Stimulated activated CD4-positive, alpha-beta T cell treated with anti-CD3 and anti-CD28 coated beads, Interleukin-12 subunit alpha, Interleukin-12 subunit beta, amount 100 ng/mL, for 24 hours (primary cell): ENCODE measurements at places on chromosomes 7 and 10.

- no peak for DNase-seq
These were observed 74.3 kb downstream of the CDH23 start for GRCh38 chr10:71471006-71471405.

DNA sequence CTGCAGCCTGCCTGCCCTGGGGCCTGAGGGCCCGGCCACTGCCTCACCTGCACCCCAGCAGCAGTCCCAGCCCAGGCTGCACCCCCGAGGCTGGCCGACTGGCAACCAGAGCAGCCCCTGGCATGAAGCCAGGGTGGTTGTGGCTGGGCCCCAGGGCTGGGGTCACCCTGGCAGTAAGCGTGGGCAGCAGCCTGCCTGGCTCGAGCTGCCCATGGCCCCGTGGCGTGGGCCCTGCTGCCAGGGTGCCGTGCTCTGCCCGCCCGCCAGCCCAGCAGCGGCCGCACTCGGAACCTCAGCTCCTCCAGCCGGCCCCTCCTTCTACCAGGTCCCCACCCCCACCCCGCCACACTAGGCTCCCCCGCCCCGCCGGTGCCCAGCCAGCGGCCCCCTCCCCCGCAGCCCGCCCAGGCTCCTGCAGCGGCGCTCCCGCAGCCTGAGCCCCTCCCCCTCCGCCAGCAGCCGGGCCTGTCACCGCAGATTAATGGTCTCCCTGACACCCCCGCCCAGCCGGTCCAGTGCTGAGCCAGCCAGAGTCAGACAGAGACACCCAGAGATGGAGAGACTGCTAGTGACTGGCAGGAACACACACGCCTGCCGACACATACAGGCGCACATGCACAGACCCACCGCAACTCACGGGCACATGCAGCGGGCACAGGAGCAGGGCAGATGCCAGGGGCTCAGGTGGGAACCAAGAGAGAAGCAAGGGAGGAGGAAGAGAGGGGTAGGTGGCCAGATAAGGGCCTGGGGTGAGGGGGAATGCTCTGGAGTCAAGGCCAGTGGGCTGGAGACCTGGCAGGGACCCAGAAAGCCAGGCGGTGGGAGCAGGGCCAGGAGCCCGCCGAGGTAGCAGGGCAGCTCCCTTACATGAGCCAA, 22.4 kb downstream of the KCNH2 start:
- DNase-seq = no peak

- DNase-seq = no peak
These were observed 45.5 kb downstream of the CTBP2 start for GRCh38 chr10:125114761-125115391.

GRCh38 chr10:7260412-7260900, 150.4 kb downstream of the SFMBT2 start:
- DNase-seq = no peak

DNA sequence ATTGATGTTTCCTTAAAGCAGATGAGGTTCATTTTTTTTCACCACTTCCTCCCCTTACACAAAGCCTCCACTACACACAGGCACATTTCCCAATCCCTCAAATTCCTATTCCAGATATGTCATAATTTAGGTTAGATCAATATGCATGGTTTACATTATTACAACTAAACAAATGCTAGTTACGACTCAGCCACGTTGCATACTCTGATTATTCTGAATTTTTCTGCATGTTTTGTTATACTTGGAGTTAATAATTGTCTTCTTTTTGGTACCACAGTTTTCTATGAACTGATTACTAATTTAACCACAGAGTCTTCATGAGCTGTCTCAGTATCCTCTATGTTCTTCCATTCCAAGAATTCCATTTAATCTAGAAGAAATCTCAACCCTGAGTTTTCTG, 4.4 kb upstream of the BICC1 start:
- no peak for DNase-seq

- DNase-seq = no peak
These were observed 221.0 kb upstream of the KLF6 start for GRCh38 chr10:4006051-4006450.

- DNase-seq = no peak
These were observed 138.2 kb downstream of the C10orf105 start for GRCh38 chr10:71581376-71581775.

GRCh38 chr7:11376529-11376928, 402.9 kb downstream of the PHF14 start:
- no peak for DNase-seq

DNA sequence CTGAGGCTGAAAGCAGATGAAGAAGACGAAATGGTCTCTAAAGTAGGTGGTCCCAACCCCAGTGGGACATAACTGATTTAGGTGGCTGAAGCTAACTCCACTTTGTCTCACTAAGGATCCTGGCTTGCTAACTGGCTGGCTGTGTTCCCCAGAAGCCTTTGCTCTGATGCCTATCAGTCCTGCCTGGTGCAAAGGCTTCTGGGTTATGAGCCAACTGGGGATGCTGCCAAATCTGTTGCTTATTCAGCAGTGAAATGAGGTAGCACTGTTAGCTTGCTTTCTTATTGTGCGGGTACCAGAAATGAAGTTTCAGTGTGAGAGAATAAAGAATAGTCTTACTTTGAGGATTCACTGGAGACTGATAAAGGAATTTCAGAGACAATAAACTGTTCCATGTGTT, 18.1 kb downstream of the PRKG1 start:
- no peak for DNase-seq

DNA sequence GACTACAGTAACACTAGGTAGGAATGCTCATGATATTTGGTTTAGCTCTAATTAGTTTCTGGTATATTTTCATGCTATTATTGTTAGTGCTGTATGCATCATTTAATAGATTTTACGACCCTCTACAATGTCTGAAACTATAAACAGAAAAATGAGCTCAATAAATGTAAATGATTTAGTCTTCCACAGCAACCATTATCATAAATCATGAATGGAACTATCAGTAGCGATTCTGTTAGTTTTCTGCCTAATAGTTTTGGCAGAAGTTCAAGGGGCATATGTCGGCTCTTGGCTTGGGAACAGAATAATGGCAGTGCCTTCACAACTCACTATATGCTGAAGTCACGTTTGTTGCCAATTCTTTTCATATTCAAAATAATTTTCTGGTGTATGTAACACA, 494.8 kb downstream of the PARD3 start:
- DNase-seq = no peak

DNA sequence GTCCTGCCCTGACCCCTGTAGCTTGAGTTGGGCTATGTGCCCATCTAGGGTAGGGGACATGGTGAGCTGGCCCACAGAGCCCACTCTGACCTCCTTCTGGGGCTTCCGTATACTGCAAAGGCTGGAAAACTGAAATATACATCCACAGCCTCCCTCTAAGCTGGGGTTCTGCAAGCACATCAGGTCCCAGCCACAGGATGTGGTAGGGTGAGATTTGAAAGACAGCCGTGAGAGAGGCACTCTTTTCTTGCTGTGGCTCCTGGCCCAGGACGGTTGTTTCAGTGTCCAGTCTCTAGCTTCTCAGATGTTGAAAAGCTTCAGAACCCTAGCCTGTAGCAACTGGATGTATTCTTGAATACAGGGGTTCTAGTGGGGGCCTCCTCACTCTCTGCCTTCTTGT, 60.1 kb upstream of the ADRB1 start:
- DNase-seq = no peak

DNA sequence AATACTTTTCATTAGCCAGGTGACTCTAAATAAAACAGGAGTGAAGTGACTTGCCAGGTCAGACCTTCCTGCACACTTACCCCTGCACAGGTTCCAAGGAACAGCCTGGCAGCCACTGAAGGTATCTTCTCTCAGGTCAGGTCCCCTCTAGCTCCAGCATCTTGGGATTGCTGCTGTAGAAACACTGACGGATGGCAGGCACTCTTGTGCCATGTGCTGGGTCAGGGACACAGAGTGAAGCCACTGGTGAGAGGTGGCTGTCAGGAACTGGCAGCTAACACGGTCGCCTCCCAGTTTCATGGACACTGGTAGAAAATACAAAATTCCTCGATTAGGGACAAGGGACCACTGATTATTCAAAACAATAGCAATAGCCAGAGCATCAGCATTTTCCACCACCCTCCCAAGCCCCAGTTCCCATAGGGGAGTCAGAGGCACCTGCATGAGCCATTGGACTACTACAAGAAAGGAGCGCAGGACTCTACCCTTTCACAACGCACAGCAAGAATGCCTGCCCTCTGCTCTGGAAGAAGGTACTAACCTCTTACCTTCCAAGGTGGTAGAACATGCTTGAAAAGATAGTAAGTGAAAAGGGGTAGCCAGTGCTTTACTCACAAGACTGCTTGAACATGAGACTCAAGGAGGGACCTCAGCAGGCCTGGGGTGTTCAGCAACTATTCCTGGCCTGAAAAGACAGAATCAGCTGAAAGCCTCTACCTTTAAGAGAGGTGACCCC, 5.1 kb upstream of the MYO1G start:
- no peak for DNase-seq

DNA sequence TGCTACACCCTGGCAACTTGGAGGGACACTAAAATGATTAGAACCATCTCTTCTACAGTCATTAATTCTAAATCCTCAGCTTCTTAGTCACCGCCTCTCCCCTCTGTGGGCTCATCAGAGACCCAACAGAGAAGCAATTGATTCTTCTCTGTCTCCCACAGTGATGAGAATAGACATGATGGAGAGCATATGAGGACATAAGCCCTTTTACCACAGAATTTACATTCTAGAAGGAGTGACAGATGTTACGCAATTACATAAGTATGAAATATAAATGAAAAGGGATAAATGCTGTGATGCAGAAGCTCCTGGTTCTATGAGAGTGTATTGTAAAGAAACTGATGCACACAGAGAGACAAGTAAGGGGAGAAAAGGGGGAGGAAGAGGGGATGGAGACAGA, 18.1 kb upstream of the ABCB5 start:
- DNase-seq = no peak

DNA sequence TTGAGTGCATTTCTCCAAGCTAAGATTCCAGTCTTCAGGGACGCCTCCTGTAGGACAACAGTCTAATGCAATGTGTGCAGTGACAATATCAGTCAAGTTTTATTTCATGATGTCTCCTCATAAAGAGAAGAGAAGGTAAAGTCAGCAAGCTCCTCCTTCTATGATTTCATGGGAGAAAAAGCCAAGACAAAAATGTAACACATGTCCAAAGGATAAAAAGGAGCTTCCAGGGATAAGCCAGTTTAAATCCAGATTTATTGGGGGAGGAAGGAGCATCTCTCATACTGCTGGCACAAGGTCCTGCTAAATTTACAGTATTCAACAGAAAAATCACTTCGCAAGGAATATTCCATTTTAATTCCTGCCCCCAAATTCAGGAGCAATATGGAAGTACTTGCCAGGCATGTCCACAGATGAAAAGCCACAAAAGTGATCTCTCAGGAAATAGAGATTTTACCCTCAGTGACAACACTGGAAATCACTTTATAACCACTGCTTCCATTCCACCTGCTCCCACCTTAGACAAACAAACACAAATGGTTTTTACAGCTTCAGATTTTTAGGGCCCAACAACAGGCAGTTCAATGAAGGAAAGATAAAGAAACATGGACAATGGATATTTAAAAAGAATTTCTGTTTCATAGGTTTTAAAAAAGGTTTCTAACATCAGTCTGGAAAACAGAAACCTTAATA, 677.5 kb upstream of the C7orf33 start:
- DNase-seq = no peak

- no peak for DNase-seq
These were observed 89.9 kb upstream of the BTBD16 start for GRCh38 chr10:122181041-122181732.

DNA sequence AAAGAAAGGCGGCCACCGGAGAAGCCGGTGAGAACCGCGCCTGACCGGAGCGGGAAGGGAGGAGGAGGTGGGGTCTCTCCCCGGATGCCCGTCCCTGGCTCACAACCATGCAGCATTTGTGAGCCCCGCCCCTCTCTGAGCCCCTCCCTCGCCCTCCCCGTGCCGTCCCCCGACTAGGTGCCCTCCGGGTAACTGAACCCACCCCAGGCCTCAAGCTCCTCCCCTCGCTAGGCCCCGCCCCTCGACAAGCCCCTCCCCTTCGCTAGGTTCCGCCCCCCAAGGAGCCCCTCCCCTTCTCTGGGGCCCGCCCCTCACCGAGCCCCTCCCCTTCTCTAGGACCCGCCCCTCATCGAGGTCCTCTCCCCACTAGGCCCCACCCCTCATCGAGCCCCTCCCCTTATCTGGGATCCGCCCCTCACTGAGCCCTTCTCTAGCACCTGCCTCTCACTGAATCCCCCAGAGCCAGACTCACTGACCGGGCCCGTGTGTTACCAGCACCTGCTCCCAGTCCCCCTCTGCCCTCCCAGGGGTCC, 42.2 kb upstream of the HSPB1 start:
- peak; percentile 36 for DNase-seq

GRCh38 chr10:68052463-68052862, 22.6 kb downstream of the HERC4 start:
- DNase-seq = no peak

DNA sequence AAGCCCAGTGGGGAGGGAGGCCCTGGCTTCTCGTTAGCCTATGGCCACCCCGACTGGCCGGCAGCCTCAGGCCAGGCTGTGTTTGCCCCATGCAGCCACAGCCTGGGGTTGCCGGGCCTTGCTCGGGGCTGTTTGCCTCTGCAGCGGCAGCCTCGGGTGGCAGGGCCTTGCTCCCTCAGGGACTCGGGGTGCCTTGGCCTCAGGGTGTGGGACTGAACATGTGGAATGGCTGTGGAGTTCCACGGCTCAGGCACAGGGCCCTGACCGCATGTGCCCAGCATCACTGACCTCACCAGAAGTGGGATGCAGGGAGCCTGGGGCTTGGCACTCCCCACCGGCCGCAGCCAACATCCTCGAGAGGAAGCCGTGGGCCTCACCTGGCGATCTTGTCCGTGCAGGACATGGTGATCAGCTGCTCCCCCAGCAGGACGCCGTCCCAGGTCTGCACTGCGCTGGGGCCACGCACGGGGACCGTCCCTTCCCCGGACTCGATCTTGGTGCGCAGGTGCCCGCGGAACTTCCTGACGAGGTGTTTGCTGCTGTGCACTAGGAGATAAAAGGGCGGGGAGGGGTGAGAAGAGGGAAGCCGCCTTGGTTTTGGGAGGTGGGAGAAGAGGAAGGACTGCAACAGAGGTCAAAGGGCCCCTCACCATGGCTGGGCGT, 160.5 kb downstream of the WDR37 start:
- DNase-seq = no peak

DNA sequence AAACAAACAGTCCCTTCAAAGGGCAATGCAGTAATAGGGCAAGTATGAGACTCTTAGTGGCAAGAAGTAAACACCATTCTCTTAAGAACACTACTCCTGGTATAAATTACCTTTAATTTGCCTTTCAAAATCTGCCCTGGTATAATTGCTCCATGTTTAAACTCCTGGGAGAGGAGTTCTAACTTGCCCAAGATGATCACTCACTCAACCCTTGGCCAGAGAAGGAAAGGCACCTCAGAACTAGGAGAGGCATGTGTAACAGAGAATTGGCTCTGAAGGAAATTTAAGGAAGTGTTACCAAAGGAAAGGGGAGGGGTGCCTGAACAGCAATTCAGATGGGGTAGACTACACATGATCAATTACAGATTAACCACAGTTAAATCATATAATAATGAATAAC, 1173.6 kb upstream of the SORCS1 start:
- DNase-seq = no peak

- no peak for DNase-seq
These were observed 23.7 kb upstream of the TRPV6 start for GRCh38 chr7:142908921-142909890.

GRCh38 chr10:86083664-86084175, 282.9 kb downstream of the GRID1 start:
- no peak for DNase-seq

- no peak for DNase-seq
These were observed 35.4 kb downstream of the LRRC4 start for GRCh38 chr7:127995881-127996215.
